MM.1S (cell line): ENCODE measurements at places on chromosomes 1 and 21.

GRCh38 chr1:236809148-236809547, 14.1 kb downstream of the MTR start:
- DNase-seq: no peak
- H3K4me3 ChIP-seq: no peak overlapping the region
- no peak overlapping the region for H3K27ac ChIP-seq
- no peaks in the 10 kb centered on the region for H3K27me3 ChIP-seq

- no peaks in the 10 kb centered on the region for H3K27me3 ChIP-seq
- no peak overlapping the region for H3K4me3 ChIP-seq
- no peak overlapping the region for H3K27ac ChIP-seq
- no peaks in the 10 kb centered on the region for H3K36me3 ChIP-seq
Measured at GRCh38 chr1:192969091-192969490, 90.1 kb downstream of the UCHL5 start.

GRCh38 chr1:156648951-156649350, 7.0 kb downstream of the BCAN start:
- H3K36me3 ChIP-seq: 0 out of 2 replicates have a peak, but pooled peaks cover 13% of the 10 kb centered on the region
- no peak overlapping the region for H3K27ac ChIP-seq
- no peak for DNase-seq
- H3K27me3 ChIP-seq: no peaks in the 10 kb centered on the region
- no peaks in the 10 kb centered on the region for H3K4me1 ChIP-seq
- H3K4me3 ChIP-seq: no peak overlapping the region

- peak overlapping the region; percentile 9; the same call in 1 of the 2 replicates for H3K4me3 ChIP-seq
- H3K4me1 ChIP-seq: peaks cover 32% of the 10 kb centered on the region
- H3K27ac ChIP-seq: peak overlapping the region; percentile 85
- no peaks in the 10 kb centered on the region for H3K27me3 ChIP-seq
Measured at GRCh38 chr1:226763905-226764264, 24.8 kb upstream of the ITPKB start.

- H3K36me3 ChIP-seq: no peaks in the 10 kb centered on the region
- H3K4me1 ChIP-seq: peaks cover 6% of the 10 kb centered on the region; the same call in 1 of the 2 replicates
- H3K4me3 ChIP-seq: no peak overlapping the region
- H3K27ac ChIP-seq: no peak overlapping the region
Measured at GRCh38 chr1:18176619-18177018, 69.0 kb downstream of the IGSF21 start.

DNA sequence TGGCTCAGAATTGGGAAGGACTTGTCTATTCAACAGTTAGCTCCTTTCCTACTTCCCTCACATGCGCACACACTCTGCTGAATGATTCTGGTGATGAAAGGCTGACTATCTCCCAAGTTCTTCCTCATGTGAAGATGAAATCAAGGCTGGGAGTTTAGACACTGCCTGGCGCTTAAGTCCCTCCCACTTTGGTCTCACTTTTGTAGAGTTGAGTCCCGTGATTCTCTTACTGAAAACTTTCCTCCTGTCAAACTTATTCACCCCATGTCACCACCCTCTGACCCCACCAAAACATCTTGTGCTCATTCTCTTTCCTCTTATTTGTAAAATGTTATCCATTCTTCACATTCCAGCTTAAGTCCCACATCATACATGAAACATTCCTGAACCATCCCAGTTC, 8.4 kb upstream of the MRPS6 start:
- H3K4me1 ChIP-seq: no peaks in the 10 kb centered on the region
- H3K4me3 ChIP-seq: no peak overlapping the region
- H3K27ac ChIP-seq: no peak overlapping the region
- no peak for DNase-seq
- no peaks in the 10 kb centered on the region for H3K36me3 ChIP-seq
- no peaks in the 10 kb centered on the region for H3K27me3 ChIP-seq

DNA sequence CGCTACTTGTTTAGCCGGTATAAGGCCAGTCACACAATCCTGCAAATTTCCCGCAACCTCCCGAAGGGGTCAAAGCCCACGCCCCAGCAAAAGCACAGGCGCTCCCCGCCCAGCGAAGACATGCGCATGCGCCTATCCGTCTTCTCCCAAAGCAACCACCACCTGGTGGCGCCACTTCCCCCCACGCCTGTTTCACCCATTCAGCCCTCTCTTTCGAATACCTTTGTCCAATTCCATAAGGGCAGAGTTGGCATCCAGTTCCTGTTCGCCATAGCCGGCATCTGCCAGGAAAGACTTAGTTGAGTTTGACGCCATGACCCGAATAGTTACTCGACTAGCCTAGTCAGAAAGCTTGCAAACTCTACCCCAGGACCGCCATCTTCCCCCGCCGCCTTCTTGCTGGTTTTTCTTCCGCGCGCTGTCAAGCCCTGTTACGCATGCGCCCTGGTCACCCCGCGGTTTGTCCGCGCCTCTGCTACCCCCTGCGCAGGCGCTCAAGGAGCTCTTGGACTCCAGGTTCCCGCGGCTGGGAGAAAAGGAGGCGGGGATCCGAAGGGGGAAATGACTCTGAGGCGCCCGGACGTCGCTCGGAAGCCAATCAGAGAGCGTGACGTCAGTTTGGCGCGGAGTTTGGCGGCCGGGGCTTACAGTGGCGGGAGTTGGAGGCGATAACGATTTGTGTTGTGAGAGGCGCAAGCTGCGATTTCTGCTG, at the start of the genes DTL and INTS7:
Gene DTL, plus strand, starts transcription at position 626 of the 712 bp plus-strand sequence. CDS start 143 bp downstream, outside the sequence.
Gene INTS7, minus strand, starts transcription at position 435 of the 712 bp plus-strand sequence. Its CDS starts 120 bp downstream, at position 315.
- H3K4me1 ChIP-seq: peaks cover 48% of the 10 kb centered on the region
- H3K27me3 ChIP-seq: no peaks in the 10 kb centered on the region
- H3K36me3 ChIP-seq: peaks cover 3% of the 10 kb centered on the region; the same call in 1 of the 2 replicates
- DNase-seq: peak; percentile 100
- H3K4me3 ChIP-seq: peak within 1 kb of the TSS; percentile 89
- H3K27ac ChIP-seq: peak within 1 kb of the TSS; percentile 82

- H3K27me3 ChIP-seq: no peaks in the 10 kb centered on the region
- H3K4me3 ChIP-seq: no peak overlapping the region
- DNase-seq: no peak
- no peaks in the 10 kb centered on the region for H3K4me1 ChIP-seq
- H3K27ac ChIP-seq: no peak overlapping the region
Measured at GRCh38 chr1:167301355-167301754, 80.7 kb downstream of the POU2F1 start.

- no peak overlapping the region for H3K4me3 ChIP-seq
- no peaks in the 10 kb centered on the region for H3K4me1 ChIP-seq
- no peak overlapping the region for H3K27ac ChIP-seq
- no peak for DNase-seq
- no peaks in the 10 kb centered on the region for H3K36me3 ChIP-seq
Measured at GRCh38 chr1:55962472-55962871, 616.9 kb downstream of the PLPP3 start.

DNA sequence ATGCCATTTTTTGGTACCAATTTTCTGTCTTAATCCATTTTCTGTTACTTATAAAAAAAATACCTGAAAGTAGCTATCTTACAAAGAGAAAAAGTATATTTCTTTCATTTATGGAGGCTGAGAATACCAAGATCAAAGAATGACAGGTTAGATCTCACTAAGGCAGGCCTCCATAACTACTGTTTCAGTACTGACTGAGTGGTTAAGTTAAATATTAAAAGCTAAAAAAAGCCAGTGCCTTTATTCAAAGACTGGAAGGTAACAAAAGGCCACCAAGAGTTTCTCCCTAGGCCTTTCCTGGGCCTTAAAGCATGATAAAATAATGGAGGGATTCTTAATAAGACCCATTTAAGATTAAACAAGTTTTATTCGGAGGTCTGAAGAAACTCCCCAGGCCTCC, 687.7 kb upstream of the ADGRL4 start:
- H3K36me3 ChIP-seq: no peaks in the 10 kb centered on the region
- no peak overlapping the region for H3K27ac ChIP-seq
- DNase-seq: no peak

- DNase-seq: no peak
- H3K4me1 ChIP-seq: no peaks in the 10 kb centered on the region
- H3K27ac ChIP-seq: no peak overlapping the region
Measured at GRCh38 chr1:209045331-209046057, 538.0 kb upstream of the CAMK1G start.

- H3K27me3 ChIP-seq: no peaks in the 10 kb centered on the region
- no peaks in the 10 kb centered on the region for H3K4me1 ChIP-seq
- no peaks in the 10 kb centered on the region for H3K36me3 ChIP-seq
- no peak overlapping the region for H3K27ac ChIP-seq
- no peak overlapping the region for H3K4me3 ChIP-seq
- DNase-seq: no peak
Measured at GRCh38 chr1:41766546-41766945, 152.2 kb downstream of the HIVEP3 start.
